ENCODE measurements at places on chromosomes 1 and 21. TPM values are rescaled to one million over a fixed set of nuclear protein-coding genes. Genes with fewer than 3 reads are reported as not detected.

- DNase-seq = no peak
Observed at GRCh38 chr1:94315552-94316116, 78.2 kb upstream of the ARHGAP29 start.

GRCh38 chr1:212908971-212909370 is 41.4 kb upstream of the VASH2 start:
- no peak for DNase-seq

DNA sequence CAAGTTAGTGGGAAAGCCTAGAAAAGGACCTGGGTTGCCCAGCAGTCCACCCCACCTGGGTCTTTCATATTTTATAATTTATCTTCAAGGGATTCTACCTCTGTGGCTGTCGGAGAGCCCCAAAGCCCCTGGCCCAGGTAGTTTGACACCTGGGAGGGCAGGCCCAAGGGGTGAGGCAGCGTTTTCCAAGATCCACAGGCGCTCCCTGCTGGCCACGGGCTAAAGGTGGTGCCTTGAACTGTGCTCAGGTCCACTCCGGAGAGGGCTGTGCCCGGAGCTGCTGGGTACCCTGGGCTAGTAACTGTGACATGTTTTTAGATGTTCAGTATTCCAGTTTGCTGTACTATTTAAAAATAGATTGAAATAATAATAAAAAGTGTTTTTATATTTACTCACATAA is 37.2 kb upstream of the CRNN start:
- no peak for DNase-seq

DNA sequence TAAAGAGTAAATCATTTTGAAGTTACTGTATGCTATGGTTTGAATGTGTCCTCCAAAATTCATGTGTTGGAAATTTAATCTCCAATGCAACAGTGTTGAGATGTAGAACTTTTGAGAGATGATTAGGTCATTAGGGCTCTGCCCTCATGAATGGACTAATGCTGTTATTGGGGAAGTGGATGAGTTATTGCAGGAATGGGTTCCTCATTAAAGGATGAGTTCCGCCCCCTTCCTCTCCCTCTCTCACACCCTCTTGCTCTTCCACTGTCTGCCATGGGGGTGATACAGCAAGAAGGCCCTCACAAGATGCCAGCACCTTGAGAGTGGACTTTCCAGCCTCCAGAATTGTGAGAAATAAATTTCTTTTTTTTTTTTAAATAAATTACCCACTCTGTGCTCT is 97.6 kb downstream of the ATP1A1 start:
- no peak for DNase-seq

DNA sequence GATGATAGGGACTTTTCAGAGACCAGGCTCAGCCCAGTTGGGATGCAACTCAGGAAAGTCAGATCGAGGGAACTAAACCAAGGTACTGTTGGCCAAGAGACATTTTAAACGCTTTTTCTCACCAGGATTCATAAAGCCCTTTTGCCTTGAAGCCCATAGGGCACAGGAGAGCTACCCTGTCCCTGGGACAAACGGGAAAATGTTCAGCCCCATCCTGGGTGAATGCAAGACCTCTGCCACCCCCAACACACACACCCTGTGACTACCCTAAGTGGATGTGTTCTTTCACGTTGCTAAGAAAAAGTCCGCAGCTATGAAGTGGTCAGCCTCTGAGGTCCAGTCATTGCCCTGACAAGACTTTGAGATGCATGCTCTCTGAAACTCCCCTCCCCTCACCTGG is 58.4 kb downstream of the ITPKB start:
- DNase-seq = no peak

The CDC7 gene
- polyA plus RNA-seq = 2.8 TPM

The ADCY10 gene
- not detected for polyA plus RNA-seq

The PRKCZ gene
- polyA plus RNA-seq = 10.7 TPM

All from naive B cell (primary cell).